ENCODE measurements at places on chromosomes 7 and 10.

- DNase-seq: no peak
Measured at GRCh38 chr7:74372511-74373111, 81.1 kb upstream of the GTF2IRD1 start.

- no peak for DNase-seq
Measured at GRCh38 chr10:14803827-14804226, 29.1 kb upstream of the FAM107B start.

DNA sequence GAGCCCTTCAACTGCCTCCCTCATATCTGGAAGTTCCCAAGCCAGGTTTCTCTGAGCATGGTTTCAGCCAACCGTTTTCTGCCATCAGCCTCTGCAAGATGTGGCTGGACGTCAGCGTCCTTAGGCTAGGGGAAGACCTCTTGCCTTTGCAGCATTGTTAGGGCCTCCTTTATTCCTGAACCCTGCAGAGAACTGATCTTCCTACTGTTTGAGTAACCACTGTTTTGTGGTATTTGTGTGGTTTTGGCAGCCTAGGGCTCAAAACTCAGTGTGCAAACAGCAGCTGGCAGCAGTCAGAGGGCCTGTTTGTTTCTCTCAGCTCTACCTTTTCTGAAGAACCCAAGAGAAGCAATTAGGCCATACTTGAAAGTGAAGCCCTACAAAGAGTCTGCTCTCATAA is 83.4 kb upstream of the SEMA3E start:
- no peak for DNase-seq

- DNase-seq: no peak
Measured at GRCh38 chr10:48556065-48556464, 48.8 kb downstream of the ARHGAP22 start.

- DNase-seq: no peak
Measured at GRCh38 chr10:7944215-7944480, 110.3 kb upstream of the GATA3 start.

- no peak for DNase-seq
Measured at GRCh38 chr7:2202901-2203765, 29.6 kb downstream of the MAD1L1 start.

- DNase-seq: no peak
Measured at GRCh38 chr10:68333440-68334431, 1.0 kb upstream of the PBLD start.

DNA sequence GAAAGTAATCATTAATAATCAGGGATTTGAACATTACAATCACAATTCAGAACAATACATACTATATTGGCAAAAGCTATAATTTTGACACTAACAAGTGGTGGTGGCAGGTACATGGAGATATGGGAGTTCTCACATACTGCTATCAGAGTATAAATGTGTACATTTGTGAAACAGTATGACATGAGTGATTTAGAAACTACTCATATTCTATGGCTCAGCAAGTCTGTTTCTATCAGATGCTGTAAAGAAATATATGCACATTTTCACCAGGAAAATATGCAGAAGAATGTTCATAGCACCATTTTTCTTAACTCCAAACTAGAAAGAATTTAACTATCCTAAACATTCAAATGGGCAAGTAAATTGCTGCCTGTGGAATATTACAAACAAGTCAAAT is 620.0 kb downstream of the SH2D4B start:
- no peak for DNase-seq

DNA sequence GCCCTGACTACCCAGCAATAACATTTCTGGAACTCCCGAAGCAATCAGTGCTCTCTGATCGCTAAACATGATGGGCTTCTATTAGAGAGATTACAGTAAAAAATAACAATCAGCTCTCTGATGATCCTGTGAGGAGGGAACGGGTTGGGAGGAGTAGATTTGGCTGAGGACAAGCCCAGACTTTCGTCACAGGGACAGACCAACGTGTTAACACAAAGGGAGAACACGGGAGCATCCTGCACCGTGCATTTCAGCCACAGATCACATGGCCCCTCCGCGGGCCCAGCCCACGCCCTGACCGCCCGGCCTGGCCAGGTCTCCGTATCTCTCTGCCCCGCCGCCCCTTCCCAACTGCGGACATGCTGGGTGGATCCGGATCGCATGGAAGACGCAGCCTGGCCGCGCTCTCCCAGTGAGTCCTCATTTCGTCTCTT is 95.0 kb upstream of the AGBL3 start:
- no peak for DNase-seq

GRCh38 chr10:13721486-13721885 is 134.7 kb downstream of the PRPF18 start:
- no peak for DNase-seq

DNA sequence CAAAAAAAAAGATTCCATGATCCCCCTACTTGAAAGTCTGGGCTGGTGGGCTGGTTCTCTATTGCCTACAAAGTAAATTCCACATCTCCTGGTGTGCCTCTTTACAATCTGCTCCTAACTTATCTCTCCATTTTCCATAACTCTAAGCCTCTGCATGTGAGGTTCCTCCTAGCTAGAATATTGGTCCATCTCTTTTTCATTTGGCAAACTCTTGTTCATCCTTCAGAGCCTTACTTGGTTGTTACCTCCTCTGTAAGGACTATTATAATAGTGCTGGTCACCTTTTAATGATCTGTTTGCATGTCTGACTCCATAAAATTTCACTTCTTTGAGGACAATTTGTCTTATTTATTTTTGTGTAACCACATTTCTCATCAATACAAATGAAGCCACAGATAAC is 1.6 kb upstream of the NRCAM start:
- no peak for DNase-seq

- DNase-seq: no peak
Measured at GRCh38 chr10:42491001-42491592, 147.3 kb downstream of the ZNF33B start.

DNA sequence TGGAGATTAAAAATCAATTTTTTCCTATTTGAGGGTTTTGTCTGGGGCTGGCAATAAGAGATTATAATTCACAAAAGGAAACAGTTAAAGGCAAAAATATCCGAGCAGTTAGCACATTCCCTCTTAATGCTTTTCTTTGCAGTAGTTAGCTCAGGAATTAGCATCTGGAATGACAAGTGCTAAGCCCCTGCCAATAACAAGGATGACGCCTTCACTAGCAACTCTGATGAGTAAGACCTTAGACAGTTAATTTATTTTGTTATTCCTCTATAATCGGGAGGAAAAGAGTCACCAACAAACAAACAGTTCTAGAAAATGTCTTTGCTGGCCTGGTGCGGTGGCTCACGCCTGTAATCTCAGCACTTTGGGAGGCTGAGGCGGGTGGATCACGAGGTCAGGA is 151.3 kb downstream of the TRIL start:
- no peak for DNase-seq

- DNase-seq: no peak
Measured at GRCh38 chr10:78354101-78354500, 320.4 kb downstream of the RPS24 start.

GRCh38 chr10:84837041-84837812 is 508.8 kb downstream of the CCSER2 start:
- DNase-seq: no peak

DNA sequence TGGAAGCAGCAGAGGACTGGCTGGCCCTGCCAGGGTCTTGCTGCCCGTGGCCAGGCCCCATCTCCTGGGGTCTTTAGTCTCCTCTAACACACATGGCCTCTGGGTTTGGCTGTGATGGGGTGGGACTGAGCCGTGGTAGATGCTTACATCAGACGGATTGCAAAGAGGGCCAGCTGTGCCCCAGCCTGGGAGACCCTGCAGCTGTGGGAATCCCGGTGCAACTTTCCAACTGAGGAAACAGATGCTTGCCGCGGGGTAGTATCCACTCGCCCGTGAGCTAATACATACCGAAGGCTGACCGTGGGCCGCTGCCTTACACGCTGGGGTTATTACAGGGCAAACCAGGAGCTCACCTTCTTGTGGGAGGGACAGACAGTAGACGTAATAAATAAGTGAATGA is 24.1 kb upstream of the SH2B2 start:
- no peak for DNase-seq

- DNase-seq: no peak
Measured at GRCh38 chr7:144508702-144509101, 105.2 kb upstream of the NOBOX start.

- DNase-seq: no peak
Measured at GRCh38 chr7:49911909-49912308, 138.5 kb downstream of the VWC2 start.

DNA sequence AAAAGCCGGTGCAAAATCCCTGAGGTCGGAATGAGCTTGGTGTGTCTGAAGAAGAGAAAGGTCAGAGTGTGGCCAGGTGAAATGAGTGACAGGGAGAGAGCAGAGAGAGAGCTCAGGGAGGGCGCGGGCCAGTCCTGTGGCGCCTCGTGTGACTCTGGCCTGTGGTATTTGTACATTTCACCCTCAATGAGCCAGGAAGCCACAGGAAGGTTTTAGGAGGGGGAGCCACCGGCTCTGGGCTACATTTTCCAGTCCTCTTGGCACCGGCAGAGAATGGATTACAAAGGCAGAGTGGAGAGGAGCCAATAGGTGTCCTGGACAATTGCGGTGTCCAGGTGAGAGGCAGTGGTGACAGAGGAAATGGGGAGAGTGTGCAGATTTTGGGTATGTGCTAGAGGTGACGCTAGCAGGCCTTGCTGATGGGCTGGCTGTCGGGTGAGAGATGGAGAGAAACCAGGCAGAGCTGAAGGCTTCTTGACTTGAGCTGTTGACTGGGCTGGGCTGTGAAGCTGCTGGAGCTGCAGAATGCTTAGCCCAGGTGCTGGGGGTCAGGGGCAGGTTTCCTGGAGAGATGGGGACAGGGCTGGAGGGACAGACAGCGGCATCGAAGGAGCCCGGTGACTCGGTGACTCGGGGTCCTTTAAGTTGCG is 38.1 kb downstream of the COL13A1 start:
- DNase-seq: no peak

- DNase-seq: peak; percentile 53
Measured at GRCh38 chr10:23337616-23338015, 7.0 kb downstream of the C10orf67 start.

GRCh38 chr10:124962421-124962820 is 20.5 kb downstream of the ZRANB1 start:
- DNase-seq: no peak

- DNase-seq: peak; percentile 16
Measured at GRCh38 chr10:69842020-69842419, 40.3 kb downstream of the COL13A1 start.

GRCh38 chr10:88395677-88396076 is 187.4 kb downstream of the RNLS start:
- no peak for DNase-seq

- DNase-seq: no peak
Measured at GRCh38 chr10:64731016-64731415, 1209.8 kb downstream of the REEP3 start.

DNA sequence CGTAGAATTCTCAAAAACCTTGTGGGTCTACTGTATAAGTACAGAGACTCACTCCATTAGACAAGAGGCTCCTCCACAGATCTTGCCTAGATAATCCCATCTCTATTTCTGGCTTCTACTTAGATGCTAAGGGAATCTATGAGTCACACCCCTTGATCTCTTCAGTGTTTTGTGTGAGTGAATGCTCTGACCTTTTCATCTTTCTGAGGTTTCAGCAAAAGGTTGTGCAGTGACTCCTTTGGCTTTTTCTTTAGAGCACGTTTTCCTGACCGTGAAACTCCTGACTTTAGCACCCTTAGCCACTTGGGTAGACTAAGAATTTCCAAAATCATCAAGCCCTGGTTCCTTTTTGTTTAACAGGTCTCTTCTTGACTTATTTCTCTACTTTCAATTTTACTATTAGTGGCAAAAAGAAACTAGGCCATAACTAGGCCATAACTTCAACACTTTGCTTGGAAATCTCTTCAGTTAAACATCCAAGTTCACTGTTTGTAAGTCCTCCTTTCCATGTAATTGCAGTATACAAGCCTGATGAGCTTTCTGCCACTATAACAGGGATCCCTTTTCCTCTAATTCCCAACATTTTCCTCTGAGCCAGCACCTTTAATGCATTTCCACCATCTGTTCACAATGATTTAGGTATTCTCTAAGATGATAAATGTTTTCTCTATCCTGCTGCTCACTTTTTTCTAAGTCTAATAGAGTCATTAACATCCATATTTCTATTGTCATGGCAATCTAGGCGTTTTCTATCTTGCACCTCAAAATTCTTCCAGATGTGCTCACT is 19.4 kb downstream of the COPG2 start:
- peak; percentile 32 for DNase-seq

DNA sequence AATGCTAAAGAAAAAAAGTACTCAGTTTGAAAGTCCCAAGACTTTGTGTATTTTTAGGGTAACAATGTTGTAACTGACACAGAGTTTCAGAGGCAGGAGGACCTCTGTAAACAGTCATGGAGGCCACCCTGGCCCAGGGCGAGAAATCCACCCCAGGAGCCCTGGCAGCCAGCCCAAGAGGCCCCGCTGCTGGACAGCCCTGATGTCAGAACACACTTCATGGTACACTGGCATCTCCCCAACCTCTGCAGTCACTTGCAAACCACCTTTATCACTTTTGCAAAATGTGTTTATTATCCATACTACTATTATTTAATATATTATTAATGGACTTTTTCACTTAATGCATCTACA is 30.2 kb downstream of the C10orf143 start:
- no peak for DNase-seq

- no peak for DNase-seq
Measured at GRCh38 chr10:100072514-100072913, 9.2 kb downstream of the CPN1 start.

DNA sequence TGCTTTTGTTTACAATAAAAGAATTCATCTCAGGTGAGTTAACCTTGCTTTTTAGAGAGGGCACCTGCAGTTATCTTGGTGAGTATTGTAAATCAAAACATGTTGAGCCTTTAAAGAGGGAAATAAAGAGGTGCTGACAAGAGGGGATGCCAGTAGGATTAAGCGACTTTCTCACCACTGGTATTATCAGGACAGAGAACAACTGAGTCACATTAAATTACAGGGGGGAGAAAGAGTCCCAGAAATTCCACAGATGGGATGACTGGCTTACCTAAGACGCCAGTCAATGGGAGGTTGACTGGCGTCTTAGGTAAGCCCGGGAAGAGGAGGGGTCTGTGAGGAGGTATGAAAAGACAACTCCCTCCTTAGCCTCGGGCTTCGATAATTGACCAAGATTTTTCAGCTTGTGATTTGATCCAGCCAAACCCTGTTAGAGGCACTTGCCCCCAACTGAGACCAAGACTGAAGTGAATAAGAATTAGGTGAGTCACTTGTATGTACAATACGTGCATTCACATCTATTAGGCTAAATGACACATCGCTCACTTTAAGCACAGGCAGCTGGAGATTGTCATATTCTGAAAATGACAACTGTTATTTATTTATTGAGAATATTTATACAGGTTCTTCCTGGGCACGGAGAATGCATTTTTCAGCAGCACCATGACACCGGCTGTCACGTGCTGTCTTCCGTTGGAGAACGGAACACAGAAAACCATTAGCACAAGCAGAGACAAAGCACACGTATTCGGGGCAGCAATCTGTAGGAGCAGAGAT is 117.6 kb downstream of the SEM1 start:
- no peak for DNase-seq

Data from stimulated activated CD4-positive, alpha-beta T cell treated with anti-CD3 and anti-CD28 coated beads, Interleukin-1b, Interleukin-23, amount 100 ng/mL, for 48 hours (primary cell).